NCI-H524 (cell line): ENCODE measurements at places on chromosomes 1 and 21.

- no peak for DNase-seq
Measured at GRCh38 chr1:1602304-1602967, 2.5 kb upstream of the FNDC10 start.

GRCh38 chr1:245420926-245421325 is 266.1 kb downstream of the KIF26B start:
- DNase-seq = no peak

DNA sequence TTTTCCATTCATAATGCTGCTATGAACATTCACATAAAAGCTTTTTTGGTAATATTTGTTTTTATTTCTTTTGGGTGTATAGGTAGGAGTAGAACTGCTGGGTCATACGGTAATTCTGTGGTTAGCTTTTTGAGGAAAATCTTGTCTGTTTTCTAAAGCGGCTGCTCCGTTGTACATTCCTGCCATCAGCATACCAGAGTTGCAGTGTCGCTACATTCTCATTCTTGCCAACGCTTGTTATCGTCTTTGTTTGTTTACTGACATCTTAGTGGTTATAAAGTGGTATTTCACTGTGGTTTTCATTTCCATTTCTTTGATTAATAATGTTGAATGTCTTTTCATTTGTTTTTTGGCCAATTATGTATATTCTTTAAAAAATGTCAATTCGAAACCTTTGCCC is 469.8 kb upstream of the ZP4 start:
- no peak for DNase-seq

GRCh38 chr1:38500891-38501290 is 358.7 kb downstream of the RRAGC start:
- DNase-seq = no peak

GRCh38 chr1:158652721-158653334 is 33.7 kb downstream of the SPTA1 start:
- no peak for DNase-seq

GRCh38 chr1:117676615-117677130 is 70.8 kb downstream of the TENT5C start:
- no peak for DNase-seq

DNA sequence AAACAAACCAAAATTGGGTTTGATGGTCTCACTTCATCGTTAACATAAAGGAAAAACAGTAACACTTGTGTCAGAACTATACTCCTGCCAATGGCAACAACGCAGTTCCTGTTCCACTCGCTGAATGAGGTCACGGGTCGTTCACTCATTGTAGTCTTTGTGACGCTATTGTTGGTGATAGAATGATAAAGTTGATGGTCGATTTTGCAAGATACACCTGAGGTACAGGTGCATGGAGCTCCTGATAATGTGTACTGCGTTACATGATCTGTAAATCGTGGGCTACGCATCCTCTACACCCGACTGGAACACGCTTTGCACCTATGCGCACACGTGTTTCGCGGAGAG is 391 bp upstream of the CENPS start:
- no peak for DNase-seq

DNA sequence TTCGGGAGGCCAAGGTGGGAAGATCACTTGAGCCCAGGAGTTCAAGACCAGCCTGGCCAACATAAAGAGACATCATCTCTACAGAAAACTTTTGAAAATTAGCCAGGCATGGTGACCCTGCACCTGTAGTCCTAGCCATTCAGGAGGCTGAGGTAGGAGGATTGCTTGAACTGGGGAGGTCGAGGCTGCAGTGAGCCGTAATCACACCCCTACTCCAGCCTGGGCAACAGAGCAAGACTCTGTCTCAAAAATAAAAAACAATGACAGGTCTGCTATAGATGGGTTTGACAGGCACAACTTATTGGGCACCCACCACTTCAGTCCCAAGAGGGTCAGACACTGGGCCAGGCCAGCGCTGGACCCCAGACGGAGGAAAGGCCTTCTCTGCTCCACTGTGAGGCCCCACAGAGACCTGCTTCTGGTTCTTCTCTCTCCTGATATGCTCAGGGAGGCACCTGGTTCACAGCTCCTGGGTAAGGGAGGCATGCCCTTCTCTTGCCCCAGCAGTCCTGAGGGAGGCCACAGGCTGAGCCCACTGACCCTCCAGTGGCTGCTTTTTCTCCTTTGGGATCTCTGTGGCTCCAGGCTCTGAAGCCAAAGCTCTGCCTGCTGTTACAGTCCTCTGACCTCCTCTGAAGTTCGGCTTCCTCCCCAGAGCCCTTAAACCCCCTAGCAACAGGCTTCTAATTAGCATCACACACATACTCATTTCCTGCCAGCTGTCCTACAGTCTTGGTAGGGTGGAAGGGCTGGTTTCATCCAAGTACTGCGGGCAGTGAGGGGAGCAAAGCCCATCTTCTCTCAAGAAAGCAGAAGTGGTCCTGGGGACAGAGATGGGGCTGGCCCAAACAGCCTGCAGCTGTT is 14.4 kb downstream of the S100A16 start:
- DNase-seq = peak; percentile 73

- no peak for DNase-seq
Measured at GRCh38 chr1:8728464-8728863, 89.0 kb downstream of the RERE start.

DNA sequence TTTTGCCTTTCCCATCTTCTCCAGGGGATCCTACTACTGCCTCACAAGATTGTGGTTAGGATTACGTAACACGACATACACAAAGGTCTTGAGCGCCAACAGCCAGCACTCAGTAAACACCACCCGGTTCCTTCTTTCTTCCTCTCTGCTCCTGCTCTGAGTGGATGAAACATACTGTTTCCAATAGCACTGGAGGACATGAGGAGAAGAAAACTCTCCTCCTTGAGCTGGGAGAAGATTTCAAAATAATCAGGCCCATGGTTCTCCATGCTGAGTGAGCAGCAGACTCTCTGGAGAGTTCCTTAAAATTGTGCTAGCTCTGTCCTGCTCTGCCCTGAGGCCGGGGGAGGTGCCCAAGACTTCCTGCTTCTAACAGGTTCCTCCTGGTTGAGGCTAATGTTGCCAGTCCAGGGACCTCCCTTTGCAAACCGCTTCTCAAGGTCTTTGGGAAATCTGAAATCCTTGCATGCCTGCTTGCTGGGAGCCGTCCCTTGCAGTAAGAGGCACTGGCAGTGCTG is 29.4 kb upstream of the MX1 start:
- no peak for DNase-seq

DNA sequence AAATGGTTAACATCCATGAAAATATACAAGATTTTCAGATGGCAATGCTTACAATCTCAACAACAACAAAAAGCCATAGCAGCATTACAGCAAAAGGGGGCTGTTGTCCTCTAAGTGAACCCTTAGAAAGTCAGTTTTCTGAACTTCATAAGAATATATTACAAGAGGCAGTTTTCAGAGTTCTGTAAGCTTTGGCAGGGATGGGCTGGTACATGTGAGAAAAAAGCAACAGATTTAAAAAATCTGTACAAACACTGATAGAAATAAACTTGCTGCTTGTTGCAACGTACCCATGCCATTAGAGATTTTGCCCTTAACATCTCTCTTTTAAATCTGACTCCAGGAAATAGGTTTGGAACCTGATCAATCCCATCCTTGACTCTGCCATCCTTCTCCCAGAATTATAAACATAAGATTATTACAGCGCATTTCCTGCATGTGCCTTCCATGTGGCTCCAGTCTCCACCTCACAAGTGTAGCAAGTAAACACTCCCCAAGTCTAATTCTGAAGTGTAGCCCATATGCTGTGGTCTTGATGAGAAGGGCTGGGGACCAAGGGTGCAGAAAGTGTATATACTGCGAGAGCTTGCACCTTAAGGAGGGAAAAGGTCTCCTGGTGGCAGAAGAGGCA is 101.4 kb upstream of the TSPAN2 start:
- peak; percentile 27 for DNase-seq

DNA sequence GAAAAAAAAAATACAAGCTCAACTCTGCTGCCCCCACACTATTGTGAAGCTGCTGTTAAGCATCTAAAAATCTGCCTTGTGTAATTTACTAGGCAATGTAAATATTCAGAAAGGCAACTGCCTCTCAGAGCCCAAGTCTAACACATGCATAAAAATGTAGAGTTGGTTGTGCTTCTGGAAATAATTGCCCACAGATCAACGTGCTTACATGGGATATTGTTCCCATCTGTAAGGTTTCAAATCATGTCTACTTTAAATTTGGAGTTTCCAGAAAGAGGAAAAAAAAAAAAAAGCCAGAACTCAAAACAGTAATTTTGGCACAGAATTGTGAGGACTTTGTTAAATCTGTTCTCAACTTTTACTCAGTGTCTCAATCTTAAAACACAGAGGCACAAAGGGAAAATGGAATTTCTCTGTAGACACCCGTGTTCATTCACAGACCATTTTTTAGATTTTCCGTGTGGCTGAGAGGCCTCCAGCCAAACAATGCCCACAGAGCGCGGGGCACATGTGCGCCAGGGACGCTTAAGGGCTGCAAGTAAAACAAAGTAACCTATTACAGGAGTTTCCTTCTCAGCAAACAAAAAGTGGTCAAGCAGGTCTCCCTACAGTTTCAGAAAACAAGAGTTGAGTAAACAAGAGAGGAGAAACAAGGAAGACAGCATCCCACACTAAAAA is 115.5 kb downstream of the RERE start:
- peak; percentile 42 for DNase-seq

- no peak for DNase-seq
Measured at GRCh38 chr1:23475134-23475628, 8.8 kb downstream of the ASAP3 start.

DNA sequence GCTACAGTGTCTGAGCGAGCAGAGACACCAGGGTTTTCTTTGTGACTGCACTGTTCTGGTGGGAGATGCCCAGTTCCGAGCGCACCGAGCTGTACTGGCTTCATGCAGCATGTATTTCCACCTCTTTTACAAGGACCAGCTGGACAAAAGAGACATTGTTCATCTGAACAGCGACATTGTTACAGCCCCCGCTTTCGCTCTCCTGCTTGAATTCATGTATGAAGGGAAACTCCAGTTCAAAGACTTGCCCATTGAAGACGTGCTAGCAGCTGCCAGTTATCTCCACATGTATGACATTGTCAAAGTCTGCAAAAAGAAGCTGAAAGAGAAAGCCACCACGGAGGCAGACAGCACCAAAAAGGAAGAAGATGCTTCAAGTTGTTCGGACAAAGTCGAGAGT is 2.7 kb downstream of the ZBTB18 start:
- DNase-seq = no peak

GRCh38 chr1:204640578-204640977 is 45.0 kb downstream of the LRRN2 start:
- DNase-seq = no peak

- no peak for DNase-seq
Measured at GRCh38 chr1:188249811-188250210, 1421.1 kb downstream of the PLA2G4A start.

GRCh38 chr1:170686291-170686690 is 22.4 kb downstream of the PRRX1 start:
- no peak for DNase-seq

- DNase-seq = no peak
Measured at GRCh38 chr21:26753822-26754221, 91.4 kb downstream of the ADAMTS1 start.

DNA sequence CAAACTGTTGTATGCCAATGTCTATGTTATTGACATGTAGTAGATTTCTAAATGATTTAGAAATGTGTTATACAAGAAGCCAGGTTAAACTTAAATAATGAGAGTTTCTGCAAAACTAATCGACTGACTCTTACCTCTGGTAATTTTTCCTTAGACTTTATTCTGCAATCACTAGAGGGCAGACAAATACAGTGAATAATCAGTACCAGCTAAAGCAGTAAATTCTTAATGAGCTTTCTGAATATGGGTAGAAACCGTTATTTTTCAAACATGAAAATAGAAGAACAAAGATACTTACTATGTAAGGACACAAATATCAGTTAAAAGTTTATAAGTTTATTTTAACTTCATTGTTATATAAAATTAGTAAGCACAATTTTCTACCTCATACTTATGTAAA is 97.9 kb upstream of the RGS1 start:
- DNase-seq = peak; percentile 41

GRCh38 chr1:11707621-11708276 is 16.2 kb downstream of the DRAXIN start:
- peak; percentile 93 for DNase-seq

DNA sequence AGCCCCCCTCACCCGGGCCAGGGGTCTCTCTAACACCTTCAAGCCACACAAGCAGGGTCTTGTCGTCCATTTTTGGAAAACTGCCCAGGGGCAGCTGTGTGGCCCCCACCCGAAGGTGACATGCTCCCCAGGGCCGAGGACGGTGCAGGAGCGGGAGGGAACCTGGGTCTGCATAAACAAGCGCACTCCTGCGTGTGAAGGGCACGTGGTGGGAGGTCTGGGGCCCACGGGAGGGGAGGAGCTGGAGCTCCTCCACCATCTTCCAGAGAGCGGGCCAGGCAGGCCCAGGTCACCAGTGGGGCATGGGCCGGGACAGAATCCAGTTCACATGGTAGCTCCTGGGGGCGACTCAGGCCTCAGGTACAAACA is 16.5 kb downstream of the CFAP74 start:
- DNase-seq = no peak

GRCh38 chr1:63274979-63275378 is 47.4 kb upstream of the FOXD3 start:
- DNase-seq = no peak

GRCh38 chr1:150836129-150836773 is 28.2 kb upstream of the CTSK start:
- no peak for DNase-seq

DNA sequence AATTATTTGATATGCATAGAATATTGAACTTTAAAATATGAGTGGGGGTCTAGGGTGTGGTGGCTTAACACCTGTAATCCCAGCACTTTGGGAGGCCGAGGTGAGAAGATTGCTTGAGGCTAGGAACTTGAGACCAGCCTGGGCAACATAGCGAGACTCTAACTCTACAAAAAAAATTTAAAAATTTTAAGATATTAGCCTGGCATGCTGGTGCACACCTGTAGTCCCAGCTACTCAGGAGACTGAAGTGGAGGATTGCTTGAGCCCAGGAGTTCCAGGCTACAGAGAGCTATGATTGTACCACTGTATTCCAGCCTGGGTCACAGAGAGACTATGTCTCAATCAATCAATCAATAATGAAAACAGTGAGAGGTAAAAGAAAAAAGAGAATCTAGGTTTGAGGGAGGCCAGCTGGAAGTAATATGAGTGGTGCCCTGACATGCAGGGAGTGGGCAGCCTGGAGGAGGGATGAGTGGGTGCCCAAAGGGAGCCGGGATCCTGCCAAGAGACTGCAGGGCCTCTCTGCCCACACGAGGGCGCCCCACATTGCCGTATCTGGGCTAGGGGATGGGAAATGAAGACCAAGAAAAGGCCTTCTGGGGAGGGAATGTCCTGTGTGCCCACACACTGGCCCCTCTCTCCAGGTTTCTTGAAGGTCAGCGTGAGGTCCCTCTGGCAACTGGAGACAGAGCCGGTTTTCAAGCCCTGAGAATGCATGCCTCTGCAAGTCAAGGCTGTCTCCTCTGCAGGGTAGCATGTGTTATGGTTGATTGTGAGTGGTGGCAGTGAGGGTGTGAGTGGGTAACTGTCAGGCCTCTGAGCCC is 93.9 kb upstream of the PPM1J start:
- DNase-seq = peak; percentile 70

GRCh38 chr1:210342986-210343780 is 14.5 kb downstream of the HHAT start:
- DNase-seq = no peak
